ENCODE measurements at places on chromosomes 2 and 18.

DNA sequence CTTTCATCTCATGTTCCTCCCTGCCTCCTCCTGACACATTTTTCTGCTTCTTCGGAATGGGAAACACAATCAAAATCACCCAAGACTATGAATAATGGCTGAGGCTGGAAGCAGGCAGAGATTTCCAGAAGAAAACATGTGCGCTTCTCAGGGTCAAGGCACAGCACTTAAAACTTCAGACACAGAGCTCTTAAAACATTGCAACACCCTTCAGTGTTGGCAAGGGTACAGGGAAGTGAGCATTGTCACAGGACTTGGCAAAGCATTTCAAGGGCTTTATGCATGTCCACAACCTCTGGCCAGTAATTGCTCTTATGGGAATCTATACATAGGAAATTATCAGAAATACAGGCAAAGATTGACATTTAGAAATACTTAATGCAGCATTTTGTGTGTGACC, 477.6 kb upstream of the KLHL29 start:
- no peak for DNase-seq

- no peak for DNase-seq
Observed at GRCh38 chr2:195370167-195370943, 286.7 kb upstream of the SLC39A10 start.

DNA sequence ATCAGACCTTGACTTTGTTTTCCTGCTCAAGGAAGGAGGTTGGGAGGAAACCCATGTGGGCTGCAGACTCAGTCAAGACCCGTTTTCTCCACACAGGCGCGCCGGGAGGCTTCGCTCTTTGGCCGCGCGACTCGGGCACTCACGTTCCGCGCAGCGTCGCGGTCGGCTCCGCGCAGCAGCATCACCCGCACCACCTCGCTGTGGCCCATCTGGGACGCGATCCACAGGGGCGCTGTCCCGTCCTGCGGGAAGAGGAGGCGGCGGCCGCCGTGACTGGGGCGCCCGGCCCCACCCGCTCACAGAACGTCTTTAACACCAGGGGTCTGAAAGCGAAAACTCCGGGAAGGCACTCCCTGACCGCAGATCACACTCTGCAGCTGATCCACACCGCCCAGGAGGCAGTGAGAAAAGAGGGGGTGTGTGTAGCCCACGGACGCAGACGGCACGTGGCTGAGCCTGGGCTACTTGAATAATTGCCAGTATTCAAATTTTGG, 33.1 kb upstream of the NPC1 start:
- no peak for DNase-seq

- no peak for DNase-seq
Observed at GRCh38 chr2:39511605-39512433, 74.7 kb upstream of the MAP4K3 start.

GRCh38 chr18:31510319-31510718, 12.3 kb downstream of the DSG2 start:
- DNase-seq, result no peak

DNA sequence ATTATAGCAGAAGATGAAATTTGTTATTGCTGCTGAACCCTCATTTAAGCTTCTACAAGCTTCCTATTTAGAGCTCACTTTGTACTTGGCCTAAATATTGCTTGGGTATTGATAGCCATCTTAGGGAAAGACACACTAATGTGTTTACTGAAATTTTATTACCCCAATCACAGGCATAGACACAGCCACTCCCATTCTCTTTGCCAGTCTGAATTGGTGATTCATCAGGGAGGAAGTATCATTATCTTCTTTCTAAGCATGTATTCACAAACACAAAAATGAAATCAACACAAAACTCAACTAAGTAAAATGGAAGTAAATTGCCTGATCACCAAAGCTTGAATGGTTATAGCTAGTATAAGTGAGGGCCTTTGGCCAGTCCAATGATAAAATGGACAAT, 666.3 kb downstream of the TSN start:
- DNase-seq, result no peak

DNA sequence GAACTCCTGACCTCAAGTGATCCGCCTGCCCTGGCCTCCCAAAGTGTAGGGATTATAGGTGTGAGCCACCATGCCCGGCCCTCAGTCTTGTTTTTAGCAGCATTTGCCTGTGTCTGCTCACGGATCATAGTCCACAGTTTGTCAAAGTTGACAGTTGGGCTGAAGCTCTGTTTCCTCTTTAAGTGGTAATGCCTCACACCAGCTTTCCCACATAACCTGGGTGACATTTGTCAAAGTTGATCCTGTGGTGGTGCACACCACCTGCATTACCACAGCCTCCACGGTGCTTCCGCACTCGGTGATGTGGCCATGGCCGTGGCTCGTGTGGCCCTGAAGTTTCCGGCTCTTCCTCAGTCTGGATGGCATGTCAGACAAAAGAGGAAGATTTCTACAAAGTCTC, 27.1 kb downstream of the RAB31 start:
- DNase-seq, result no peak

DNA sequence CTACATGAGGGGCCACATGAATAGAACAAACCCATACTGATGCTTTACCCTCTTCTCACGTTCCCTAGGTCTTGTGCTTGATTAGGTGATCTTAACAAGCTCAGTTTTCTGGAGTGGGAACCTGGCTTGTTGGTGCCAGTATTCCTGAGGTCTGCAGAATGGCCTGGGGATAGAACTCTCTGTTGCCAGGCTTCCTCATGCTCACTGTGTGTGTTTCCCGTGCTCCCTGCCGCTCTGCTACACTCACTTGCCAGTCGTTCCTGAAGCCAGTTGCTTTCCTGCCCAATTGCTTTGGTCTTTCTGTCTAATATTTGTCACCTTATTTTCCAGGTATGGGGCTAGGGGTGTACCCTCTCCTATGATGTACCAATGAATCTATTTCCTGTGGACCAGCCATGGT, 2111.5 kb upstream of the PIK3C3 start:
- no peak for DNase-seq

DNA sequence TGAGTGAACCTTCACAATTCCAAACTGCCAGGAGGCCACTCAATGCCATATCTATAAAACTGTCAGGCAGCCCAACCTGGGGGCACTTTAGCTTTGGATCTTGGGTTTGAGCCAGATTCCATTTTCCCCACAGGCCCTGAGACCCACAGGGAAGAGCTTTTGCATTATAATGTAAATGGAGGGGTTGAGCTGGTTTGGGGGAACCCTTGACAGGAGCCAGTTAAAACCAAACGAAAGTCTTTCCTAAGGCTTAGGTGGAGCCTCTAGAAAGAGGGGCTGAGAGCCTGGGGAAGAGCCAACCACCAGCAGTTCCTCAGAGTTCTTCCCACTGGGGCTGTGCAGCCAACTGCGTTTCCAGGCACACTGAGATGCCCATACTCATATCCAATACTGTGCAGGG, 42.7 kb downstream of the BCL11A start:
- DNase-seq, result no peak

GRCh38 chr2:8365331-8365910, 316.4 kb upstream of the ID2 start:
- DNase-seq, result no peak

- DNase-seq, result no peak
Observed at GRCh38 chr2:234308073-234308812, 188.6 kb downstream of the ARL4C start.

GRCh38 chr2:186437719-186438118, 48.3 kb upstream of the ZC3H15 start:
- DNase-seq, result no peak

GRCh38 chr2:112304298-112304941, 29.0 kb downstream of the ZC3H6 start:
- no peak for DNase-seq

DNA sequence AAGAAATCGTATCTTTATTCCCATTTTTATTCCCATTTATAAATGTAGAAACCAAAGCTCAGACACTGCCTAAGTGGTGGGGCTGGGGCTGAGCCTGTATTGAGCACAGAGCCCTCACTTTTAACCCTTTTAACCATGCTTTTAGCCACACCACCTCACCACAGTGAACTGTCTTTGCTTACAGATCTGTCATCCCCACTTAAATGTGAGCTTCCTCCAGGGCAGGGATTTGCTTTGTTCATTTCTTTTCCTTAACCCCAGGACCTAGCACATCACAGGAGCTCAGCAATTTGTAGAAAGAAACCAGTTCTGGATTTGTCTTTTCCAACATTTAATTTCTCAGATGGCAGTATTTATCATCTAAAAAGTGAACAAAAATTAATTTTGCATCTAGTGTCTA, 2.2 kb downstream of the BOD1L2 start:
- DNase-seq, result no peak

DNA sequence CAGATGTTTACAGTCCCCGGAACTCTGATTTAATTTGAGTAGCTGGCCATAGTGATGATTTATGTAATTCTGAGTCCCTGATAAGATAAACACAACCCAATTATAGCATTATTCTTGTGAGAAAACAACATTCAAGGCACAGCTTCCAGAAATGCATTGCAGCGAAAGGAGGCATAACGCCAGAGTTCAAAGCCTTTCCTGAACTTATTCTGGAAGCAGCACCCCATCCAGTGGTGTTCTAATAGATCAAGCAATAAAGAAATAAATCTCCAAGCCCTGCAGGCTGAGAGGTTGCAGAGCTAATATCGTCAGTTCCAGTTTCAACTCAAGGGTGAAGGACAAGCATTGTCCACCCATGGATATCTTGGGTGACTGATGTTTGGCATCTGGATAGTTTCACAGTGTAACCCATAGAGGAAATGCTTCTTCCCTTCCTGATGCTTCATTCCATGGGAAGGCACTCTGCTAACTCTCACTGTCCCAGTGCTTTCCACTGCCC, 18.8 kb downstream of the CDH2 start:
- DNase-seq, result no peak

- DNase-seq, result no peak
Observed at GRCh38 chr2:238129166-238130010, 9.1 kb upstream of the KLHL30 start.

- DNase-seq, result no peak
Observed at GRCh38 chr2:197011801-197012641, 85.5 kb upstream of the PGAP1 start.

- no peak for DNase-seq
Observed at GRCh38 chr2:232543491-232543890, 4.0 kb downstream of the CHRNG start.

DNA sequence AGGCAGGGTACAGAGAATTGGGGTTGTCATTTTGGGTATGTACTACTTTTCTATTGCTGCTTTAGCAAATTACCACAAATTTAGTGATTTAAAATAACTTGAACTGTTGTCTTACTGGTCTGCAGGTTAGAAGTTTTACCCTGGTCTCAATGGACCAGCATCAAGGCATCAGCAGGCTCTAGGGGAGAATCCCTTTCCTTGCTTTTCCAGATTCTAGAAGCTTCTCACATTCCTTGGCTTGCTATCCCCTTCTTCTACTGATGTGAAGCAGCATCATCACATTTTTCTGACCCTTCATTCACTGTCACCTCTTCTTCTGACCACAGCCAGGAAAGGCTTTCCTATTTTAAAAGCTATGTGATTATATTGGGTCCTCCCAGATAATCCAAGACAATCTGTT, 237.8 kb upstream of the RBMS1 start:
- DNase-seq, result no peak

Data from activated T-helper 1 cell treated with anti-CD3 and anti-CD28 coated beads, Interleukin-2, amount 50 U/mL, for 16 hours (primary cell).